ENCODE measurements at places on chromosomes 2 and 18.

- DNase-seq, result no peak
Measured at GRCh38 chr2:101751276-101751815, 53.8 kb downstream of the MAP4K4 start.

- DNase-seq, result no peak
Measured at GRCh38 chr2:157743051-157743450, 114.4 kb upstream of the ACVR1C start.

DNA sequence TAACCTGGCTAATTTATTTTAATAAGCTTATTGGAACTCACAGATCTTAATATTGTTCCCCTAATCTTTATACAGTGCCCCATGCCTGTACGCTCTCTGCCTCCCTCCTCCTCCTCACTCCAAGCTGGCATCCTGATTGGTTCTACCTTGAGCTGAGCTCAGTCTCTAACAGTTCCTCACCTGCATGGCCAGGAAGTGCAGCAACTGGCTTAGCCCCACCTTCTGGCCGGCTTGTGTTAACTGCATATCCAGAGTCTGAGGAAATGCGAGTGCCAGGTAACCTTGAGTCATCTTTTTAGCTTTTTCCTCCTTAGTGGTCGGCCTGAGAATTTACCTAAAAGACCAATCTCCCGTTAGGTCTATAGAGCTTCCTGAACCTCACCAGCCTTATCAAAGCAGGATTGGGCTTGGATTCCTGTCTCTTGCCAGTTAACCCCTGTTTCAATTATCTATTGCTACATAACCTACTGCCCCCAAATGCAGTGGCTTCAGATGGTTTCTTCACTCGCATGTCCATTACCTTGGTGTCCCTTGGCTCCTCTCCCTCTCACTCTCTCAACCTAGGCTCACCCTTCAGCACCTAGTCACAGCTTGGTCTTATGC lies 89.5 kb upstream of the STK39 start:
- no peak for DNase-seq

DNA sequence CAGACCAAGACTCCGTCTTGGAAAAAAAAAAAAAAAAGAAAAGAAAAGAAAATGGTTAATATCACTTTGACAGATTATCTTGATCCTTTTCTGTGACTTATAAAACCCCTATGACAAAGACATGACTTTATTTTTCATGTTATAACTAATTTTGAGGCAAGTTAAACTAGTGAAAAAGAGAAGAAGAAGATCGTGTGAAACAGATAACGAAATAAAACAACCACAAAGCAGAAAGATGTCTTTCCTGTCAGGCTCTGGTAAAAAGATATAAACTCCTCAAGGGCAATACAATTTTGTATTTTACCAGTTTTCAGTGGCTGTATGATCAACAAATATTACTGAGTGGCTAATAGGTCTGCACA lies 13.4 kb upstream of the RBMS1 start:
- no peak for DNase-seq

DNA sequence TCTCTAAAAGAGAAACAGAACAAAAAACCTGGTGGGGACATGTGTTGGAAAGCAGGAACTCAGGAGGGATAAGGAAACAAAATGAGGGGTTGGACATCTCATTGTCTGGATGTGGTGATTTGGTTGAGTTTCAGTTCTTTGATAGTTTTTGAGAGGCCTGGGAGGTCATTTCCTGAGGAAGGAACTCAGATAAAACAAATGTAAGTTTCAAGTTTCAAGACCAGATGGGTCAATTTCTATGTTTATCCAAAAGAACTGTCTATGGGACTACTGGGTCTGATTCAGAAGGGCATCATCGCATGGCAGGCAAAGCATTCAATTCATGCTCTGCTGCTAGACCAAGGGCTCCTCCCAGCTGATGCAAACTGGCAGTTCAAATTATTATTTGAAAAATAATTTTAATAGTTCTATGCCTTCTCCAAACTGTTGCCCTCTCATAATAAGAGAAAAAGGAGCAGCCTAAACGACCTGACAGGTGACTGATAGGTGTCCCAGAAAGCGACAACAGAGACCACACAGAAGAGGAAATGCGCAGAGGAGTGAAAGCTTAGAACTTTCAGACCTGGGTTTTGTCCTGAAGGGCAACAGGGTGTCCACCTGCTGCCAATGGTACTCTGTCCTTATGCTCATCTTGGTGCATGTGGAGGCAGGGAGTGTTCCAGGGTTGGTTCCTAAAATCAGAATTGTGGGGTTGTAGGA lies 39.3 kb upstream of the SH3RF3 start:
- no peak for DNase-seq

DNA sequence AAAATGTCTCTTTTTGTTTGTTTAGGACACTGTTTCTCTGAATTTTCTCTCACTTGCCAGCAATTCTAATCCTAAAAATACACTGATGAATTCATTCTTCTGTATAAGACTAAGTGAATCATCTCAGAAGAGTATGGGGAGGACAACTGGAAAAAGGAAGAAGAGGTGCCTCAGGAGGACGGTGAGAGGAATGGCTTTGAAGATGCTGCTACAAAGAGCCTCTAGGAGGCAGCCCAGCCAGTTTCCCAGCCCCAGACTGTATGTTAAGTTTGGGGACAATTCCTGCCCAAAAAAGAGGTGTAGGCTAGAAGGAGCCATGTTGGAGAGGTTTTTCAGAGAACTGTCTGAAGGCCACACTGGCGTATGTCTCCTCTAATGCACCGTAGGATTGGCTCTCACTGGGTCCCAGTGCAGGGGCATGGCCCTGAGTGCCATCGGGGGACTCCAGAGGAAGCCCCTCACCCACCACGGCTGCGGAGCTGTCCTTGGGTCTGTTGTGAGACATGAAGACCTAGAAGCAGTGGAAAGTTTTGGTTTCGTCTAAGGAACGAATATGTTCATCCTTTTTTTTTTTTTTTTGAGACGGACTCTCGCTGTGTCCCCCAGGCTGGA lies 3.1 kb upstream of the SDC1 start:
- peak; percentile 4 for DNase-seq

All from femur (tissue), 1 donor.